ENCODE measurements at places on chromosomes 16 and 17.

- DNase-seq: no peak
Observed at GRCh38 chr16:17235147-17235815, 235.5 kb downstream of the XYLT1 start.

DNA sequence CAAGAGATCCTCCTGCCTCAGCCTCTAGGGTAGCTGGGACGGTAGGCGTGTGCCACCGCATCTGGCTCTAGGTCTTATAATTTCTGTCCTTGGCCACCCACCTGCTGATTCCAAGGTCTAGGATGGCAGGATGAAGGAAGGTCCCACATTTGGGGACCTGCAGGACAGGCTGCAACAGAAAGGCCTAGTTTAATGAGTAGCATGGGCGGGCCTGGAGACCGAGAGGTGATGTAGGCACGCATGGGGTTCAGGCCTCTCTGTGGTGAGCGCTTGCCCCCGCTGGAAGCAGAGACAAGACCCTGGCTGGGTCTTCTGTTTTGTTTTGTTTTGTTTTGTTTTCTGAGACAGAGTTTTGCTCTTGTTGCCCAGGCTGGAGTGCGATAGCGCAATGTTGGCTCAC is 33.7 kb downstream of the TMEM235 start:
- DNase-seq: no peak

DNA sequence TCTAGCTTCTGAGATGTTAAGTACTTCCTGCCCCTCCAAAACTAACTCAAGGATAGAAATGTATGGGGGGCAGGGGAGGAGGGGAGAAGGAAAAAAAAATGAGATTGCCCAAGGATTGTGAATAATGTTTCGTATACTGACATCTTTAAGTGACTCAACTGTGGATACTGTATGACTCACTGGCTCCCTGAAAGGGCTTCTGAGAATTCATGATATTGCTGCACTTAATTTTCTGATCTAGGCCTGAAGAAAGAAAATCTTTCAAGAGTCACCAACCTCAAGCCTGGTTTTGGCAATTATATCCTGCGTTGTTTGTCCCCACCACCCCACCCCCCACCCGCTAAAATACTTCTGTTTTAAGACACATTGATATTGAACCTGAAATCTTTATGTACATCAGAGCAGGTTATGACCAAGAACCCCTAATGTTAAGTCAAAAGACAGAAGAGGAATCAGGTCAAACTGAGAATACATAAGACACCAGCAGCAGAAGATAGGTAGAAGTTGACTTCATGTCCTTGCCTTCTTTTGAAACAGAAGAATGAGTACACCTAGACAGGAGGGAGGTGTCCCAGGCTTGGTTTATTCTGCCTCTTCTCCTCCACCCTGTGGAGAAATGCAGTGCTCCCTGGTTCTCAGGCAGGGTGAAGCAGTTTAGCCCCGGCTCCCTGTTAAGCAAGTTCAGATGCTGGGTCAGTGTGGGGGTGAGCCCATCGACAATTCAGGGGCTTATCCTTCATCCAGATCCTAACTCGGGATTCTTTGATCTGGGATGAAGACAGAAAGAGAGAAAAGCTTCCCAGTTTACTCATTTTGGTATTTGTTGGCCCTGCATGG is 3.3 kb upstream of the FBXL20 start:
- no peak for DNase-seq

- no peak for DNase-seq
Observed at GRCh38 chr16:14565688-14566025, 64.4 kb downstream of the PARN start.

DNA sequence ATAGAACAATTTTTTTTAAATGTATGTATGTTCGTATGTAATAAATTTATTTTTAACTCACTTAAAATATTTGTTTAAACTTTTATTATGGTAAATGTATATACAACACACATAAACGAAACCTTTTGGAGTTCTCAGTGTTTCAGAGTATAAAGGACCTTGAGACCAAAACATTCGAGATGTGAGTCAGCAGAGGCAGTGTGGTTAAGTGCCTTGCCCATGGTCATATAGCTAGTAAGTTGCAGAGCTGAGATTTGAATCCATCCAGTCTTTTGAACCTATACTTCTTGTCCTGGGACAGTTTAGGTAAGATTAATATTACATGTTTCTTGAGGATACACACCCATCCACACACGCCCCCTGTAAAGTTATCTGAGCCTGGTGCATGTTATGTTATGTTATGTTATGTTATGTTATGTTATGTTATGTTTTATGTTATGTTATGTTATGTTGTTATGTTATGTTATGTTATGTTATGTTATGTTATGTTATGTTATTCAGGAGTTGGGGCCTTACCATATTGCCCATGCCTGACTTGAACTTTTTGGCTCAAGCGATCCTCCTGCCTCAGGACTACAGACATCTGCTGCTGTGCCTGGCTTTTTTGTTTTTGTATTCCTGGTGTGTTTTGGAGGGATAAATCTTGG is 41.8 kb downstream of the TNRC6A start:
- no peak for DNase-seq

DNA sequence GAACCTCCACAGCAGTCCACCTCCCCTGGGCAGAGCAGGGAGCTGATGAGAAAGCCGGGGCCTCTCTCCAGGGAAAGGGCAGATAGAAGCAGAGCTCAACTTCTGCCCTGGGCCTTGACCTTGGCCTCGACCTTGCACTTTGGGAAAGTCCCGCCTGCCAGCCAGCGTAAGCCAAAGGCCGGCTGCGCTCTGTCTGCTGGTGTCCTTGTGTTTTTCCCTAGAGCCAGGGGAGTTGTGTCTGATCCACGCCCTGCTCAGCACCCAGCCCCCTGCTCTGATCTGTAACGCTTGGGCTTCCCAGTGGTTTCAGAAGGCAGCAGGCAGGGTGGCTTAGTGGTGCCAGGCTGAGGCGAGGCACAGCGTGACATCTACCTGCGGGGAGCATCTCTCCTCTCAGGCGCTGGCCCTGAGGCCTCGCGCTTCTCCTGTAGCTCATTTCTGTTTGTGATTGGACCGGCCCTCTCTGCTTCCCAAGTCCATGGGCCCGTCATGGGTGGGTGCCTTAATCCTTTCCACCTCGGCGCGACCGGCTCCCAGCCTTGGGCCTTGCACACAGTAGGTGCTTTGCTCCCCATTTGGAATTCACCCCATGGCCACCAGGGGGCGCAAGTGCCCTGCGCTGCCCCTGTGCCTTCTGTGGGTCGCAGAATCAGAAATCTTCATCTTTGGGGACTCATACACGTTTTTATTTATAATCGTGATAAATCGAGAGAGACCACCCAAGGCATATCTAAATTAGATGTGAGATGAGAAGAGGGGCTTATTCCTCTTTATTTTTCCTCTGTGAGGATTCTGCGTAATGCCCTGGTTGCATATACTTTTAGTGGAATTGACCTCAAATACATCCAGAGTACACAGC is 24.2 kb downstream of the SGSH start:
- no peak for DNase-seq

- DNase-seq: no peak
Observed at GRCh38 chr17:82640036-82640435, 8.2 kb downstream of the WDR45B start.

DNA sequence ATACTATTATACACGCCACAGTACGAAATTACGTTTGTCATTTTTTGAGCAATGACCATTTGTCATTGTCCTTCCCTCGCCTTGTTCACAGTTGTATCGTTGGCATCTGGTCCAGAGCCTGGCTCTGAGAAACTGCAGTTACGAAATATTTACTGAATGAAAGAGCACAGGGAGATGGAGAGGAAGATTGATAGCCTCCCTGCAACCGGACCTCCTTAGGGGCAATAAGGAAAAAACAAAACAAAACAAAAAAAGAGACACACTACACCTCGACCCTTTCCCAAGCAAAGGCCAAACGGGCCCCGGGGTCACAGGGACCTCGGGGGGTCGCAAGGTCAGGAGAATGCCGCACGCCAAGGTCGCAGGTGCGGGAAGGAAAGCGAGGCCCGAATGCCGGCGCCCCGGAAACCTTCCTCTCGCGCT is 857 bp downstream of the GOT2 start:
- no peak for DNase-seq

DNA sequence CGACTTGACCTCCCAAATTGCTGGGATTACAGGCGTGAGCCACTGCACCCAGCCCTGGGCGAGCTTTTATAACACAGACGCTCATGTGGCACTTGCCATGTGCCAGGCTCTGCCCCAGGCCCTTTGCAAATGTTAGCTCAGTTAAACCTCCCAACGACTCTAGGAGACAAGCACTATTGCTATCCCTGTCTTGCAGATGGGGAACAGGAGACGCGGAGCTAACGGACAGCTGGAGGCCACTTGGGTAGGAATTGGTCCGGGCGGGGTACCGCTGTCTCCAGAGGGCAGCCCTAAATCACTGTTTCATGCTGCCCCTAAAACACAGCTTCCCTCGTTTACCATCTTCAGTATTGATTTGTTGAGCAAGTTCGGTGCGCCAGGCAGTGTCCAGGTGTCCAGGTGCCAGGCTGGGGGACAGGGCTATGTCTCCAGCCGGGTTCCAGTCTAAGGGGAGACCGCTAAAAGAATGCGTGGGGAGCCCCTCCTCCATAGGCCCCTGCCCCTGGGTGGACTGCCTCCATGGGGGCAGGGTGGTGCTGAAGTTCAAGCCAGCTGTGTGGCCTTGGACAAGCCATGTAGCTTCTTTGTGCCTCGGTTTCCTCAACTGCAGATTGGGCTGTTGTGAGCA is 23.7 kb downstream of the TMEM235 start:
- DNase-seq: no peak

GRCh38 chr16:86956437-86956836 is 360.8 kb downstream of the C16orf95 start:
- DNase-seq: no peak

DNA sequence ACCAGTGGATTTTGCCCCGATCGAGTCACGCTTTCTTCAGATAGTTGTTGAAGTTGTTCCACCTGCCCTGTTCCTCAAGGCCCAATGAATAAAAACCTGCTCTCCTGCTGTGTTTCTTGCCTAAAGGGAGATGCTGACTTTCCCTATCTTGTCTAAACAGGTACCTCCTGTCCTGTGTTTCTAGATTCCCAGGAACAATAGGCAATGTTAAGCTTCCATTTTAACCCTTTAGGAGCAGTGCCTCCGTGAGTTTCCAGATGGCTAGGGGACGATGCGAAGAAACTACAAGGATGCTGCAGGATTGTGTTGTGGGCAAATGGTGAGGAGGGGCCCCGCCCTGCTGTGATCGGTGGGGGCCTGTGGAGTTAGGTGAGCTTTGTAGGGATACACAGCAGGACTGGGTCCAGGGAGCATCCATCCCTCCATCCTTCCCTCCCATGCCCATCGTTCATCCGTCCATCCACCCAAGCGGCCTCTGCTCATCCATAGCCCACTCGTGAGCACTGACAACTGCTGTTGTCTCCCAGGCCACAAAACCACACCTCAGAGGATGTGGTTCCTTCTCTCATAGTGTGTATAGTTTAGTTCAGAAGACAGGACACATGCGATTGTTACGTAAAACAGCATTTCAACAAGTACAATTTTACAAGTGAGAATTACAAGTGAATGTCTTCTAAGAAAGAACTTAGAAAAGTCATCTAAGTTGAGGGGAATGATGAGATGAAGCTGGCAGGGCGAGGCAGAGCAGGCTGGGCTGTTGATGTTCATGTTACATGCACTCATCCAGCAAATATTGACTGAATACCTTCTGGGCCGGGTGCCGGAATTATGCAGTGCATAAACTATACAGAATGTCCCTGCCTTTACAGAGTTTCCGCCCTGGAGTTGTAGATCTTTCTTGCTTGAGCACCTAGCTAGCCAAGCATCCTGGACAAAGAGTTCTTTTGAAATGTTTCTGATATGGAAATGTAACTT is 5.2 kb downstream of the ARSG start:
- DNase-seq: no peak
